Activated effector memory CD4-positive, alpha-beta T cell treated with Interleukin-2 at 50 U/mL for 16 hours (primary cell): ENCODE measurements at places on chromosomes 3 and 15.

DNA sequence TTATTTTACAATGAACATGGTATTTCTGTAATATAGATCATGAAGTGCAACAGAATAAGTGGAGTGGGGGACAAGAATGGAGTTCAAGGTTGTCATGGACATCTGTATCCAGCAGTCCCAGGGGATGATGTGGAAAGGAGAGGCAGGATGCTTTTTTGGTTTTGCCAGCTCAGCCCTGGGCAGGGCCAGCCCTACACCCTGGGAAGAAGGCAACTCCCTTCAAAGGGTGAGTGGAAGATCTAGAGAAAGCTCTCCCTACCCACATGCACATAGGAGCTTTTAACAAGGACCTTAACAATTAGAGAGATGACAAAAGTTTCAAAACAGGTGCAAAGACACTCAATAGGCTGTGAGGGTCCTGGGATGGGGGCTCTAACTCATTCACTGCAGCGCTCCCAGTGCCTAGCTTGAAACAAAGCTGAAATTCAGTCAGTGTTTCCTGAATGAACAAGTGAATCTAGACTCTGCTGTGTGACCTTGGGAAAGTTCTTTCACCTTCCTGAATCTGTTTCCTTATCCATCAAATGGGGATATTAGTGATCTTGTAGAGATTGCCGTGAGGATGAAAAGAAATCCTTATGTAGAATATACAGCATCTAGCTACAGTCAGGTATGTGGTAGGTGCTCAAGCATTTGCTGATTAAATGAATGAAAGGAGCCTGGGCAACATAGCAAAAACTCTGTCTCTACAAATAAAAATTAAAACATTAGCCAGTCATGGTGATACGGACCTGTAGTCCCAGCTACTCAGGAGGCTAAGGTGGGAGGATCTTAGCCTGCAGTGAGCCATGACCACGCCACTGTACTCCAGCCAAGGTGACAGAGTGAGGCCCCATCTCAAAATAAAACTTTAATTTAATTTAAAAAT lies 14.3 kb downstream of the BHLHE40 start:
- no peak for DNase-seq

DNA sequence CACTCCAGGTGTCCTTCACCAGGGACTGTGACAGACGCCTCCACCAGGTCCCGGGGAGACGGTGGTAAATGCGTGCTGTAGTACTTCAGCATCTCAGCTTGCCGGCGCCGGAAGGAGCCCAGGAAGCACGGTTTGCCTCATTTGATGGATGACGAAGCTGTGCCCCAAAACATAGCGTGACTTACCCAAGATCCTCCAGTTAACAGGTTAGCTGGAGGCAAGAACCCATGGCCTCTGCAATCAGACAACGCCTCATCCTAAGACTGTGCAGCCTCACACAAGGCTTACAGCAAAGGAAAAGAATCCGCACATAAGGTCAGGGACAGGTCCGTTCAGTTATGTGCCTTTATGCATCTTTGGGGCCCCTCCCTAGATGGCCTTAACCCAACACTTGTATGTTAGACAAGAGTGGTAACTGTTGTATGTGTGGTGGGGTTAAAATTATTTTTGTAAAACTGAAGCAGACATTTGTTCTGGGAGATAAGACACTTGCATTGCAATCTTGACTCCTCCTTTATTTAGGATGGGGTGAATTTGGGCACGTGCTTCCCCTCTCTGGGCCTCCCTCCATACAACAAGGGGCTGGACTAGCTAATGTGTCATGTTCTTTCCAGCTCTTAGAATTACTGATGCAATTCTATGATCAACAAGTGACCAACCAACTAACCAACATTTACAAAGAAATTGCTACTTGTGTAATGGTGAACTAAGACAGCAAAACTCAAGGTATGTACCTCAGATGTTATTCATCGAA lies 39.4 kb downstream of the VGLL4 start:
- DNase-seq: no peak

DNA sequence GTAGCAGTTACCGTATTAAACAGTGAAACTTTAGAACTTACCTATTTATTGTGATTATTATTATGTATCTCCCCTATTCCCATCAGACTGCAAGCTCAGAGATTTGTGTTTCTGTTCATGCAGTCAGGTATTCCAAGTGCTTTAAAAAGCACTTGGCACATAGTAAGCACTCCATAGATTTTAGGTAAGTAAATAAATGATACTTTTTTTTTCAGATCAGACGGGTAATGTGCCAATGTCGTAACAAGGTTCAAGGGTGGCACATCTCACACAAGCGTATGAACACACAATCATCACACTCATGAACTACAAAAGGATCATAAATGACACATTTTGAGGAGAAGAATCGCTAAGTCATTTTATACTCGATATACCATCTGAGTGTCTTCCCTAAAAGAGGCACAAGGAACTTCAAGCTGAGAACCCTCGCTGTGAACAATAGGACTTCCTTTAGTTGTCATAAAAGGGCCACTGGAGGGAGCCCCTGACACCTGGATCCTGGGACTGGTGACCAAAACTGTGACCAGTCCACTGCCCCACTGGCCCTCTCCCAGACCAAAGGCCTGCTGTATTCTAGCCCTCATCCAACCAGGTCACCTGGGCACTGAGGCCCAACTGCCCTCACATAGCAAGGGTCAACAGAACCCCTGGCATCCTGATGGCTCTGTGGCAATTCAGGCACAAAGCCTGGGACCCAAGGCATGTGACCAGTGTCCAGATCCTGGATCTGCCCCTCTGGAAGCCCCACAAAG lies 32.1 kb downstream of the KIF9 start:
- DNase-seq: no peak

- no peak for DNase-seq
These were observed 6.9 kb upstream of the CFAP20DC start for GRCh38 chr3:59056706-59057105.

DNA sequence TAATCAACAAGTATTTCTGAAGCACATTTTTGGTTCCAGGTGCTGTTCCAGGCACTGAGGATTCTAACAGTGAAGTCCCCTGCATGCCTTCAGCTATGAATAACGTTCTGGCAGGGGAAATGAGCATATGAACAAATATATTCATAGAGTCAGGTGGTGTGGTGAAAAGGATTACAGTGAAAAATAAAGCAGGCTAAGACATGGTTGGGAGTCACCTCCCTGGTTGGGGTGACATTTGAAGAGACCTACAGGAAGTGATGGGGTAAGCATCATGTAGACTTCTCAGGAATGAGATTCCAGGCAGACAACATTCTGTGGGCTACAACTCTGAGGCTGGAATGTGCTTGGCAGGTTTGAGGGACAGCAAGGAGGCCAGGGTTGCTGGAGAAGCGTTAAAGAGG lies 15.0 kb downstream of the FRMD4B start:
- DNase-seq: no peak

DNA sequence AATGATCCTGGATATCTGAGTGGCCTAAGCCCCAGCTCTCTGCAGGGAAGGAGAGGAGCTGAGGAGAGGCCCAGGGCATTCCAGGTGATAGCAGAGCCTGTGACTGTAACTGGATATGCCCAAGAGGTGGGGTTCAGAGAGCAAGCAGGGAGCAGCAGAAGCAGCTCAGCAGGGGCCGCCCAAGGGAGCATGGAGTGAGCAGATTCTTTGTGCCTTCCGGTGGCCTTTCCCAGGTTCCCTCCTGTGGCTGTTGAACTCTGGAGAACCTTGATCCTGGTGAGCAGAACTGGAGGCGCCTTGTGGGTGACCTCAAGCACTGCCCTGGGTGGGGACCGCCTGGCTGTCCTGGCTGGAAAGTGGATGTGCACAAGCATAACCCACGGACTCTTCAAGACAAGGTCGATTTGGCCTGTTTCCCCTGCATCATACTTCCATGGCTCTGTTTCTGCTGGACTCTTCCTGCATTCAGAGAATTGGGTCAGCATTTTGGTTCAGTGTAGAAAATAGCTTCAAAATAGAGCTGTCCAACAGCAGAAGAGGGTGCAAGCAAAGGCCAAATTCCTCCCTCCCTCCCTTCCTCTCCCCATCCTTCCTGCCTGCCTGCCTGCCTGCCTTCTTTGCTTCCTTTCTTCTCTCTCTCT lies 76.1 kb downstream of the ARNT2 start:
- DNase-seq: no peak

DNA sequence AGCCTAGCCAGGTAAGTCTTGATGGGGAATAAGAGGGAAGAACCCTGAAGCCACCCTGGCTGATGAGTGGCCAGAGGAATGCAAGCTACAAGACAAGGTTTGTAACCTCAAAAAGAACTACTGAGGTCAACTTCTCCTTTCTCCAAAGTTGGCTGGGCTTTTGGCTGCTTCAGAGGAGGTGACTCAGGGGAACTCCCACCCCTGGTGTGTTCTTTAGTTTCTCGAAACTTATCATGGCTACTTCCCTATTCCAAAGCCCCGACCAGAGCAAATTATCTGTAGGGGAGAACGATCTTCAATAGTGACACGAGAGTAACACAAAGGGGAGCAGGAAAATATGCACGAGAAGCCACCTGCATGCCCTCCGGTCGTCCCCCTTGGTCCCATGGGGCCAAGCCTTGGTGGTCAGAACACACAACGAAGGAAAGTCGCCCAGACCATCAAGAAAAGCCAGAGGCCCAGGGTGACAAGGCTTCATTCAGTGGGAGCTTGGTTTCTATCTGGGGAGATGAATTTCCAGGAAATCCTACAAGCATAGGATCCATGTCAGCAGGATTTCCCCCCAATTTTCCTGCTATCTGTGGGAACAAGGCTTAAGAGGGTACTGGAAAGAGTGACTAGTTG lies 6.5 kb upstream of the BCL2A1 start:
- no peak for DNase-seq

DNA sequence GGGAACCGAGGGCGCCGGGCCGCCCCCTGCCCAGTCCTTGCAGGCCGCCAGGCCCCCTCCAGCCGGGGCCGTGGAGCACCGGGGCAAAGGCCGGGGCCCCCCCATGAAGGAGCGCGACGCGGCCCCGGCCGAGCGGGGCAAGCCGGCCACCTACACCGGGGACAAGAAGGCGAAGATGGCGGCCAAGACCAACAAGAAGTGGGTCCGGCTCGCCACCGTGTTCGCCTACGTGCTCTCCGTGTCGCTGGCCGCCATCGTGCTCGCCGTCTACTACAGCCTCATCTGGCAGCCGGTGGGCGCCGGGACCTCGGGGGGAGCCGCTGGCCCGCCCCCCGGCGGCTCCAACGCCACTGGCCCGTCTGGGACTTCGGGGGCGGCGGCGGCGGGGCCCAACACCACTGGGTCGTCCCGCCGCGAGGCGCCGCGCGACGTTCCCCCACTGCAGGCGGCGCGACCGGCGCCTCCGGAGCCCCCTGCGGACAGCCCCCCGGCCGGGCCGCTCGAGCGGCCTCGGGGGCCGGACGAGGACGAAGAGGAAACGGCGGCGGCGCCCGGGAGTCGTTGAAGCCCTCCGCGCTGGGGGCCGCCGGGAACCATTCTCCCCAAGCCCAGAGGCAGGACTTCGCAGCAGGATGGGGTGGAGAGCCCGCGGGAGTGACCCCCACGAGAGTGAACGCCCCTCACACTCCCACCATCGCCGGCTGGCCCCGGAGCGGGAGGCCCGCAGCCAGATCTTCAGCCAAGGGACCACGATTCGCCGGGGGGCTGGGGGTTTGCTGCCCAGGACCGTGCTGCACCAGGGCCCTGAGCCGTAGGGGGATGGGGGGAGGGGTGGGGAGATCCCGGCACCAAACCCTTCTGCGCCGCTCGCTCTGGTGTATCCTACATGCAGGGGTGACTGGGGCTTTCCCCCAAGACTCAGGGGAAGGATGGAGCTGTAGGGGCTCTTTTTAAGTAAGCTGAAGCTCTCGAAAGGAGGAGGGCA lies 753 bp downstream of the INAFM2 start:
- DNase-seq: no peak

- DNase-seq: no peak
These were observed 250.0 kb upstream of the VEPH1 start for GRCh38 chr3:157752956-157753786.
